ENCODE measurements at places on chromosomes 5 and 9.

- DNase-seq: no peak
These were observed 1639.6 kb upstream of the ACO1 start for GRCh38 chr9:30744871-30745270.

DNA sequence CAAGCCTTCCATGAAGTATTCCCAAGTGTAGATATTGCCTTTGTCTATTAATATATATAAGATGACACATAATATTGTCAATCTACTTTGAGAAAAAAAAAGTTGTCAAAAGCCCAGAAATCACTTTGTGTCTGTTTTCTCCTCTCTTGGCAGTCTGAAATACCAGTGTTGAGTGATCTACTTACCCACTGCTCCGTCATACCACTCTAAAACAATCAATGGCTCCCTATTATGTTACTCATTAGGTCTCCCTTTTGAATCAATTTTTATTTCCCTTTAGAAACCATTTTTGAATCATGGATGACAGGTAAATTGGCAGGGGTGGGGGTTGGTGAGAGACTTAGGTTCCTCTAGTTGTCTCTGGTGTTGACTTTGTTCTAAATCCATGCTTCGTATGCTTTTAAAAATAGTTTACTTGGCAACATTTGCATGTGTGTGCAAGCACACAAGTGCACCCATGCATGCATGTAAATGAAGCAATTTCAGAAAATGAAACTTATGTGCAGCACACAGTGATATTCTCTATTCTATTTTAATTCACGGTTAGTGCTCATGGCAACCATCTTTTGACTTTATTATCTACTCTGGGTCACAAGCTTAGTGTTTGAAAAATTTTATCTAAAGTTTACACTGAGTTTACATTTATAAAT is 378.9 kb downstream of the RAB3C start:
- DNase-seq: no peak

DNA sequence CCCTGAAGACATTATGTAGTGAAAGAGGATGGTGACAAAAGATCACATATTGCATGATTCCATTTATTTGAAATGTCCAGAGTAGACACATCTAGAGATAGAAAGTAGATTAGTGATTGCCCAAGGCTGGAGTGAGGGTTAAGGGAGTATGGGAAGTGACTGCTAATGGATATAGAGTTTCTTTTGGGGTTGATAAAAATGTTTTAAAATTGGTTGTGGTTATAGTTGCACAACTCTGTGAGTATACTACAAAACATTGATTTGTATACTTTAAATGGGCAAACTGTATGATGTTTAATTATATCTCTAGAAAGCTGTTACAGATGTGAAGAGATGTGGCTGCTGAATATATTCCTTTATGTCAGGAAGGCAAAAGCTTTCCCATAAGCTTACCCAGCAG is 202.8 kb downstream of the CCDC171 start:
- no peak for DNase-seq

- no peak for DNase-seq
These were observed 1075.1 kb downstream of the NR2F1-AS1 start for GRCh38 chr5:92505925-92506324.

GRCh38 chr5:132849347-132849746 is 16.9 kb downstream of the GDF9 start:
- no peak for DNase-seq

GRCh38 chr5:41193456-41194205 is 19.7 kb downstream of the C6 start:
- DNase-seq: no peak

- DNase-seq: no peak
These were observed 214.4 kb upstream of the CCNG1 start for GRCh38 chr5:163222982-163223381.

- DNase-seq: no peak
These were observed 683 bp downstream of the CLPTM1L start for GRCh38 chr5:1343931-1344901.

DNA sequence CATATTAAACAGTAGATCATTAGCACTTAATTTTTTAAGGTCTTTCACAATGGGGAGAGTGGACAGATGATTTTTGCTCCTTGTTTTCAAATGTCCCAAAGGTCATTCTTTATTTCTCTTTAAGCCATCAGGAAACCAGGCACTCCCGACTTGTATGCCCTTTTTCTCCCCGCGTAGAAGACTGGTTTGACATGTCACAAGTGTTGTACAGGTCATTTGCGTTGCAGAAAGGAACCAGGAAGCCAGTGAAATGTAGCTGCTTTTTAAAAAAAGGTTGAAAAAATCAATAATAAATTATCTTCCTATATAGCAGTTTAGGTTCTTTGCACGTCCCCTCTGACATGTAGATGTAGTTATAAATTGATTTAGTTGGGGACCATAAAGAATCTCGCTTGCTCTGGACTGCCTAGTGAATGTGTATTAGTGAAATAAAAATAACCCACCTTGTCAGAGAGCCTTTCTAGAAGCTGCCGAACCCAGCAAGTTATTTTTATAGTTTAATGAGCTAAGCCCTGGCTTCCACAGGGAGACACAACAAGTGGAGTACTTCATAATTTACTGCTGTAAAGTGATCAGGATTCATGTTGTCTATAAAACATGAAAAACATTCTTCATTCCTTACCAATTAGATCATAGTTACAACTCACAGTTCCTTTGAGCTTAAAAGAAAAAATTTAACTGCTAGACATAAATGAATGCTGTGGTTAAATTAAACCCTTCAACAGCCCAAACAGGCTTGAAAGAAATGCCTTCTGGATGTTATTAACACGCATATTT is 404.6 kb downstream of the CSNK1G3 start:
- no peak for DNase-seq

DNA sequence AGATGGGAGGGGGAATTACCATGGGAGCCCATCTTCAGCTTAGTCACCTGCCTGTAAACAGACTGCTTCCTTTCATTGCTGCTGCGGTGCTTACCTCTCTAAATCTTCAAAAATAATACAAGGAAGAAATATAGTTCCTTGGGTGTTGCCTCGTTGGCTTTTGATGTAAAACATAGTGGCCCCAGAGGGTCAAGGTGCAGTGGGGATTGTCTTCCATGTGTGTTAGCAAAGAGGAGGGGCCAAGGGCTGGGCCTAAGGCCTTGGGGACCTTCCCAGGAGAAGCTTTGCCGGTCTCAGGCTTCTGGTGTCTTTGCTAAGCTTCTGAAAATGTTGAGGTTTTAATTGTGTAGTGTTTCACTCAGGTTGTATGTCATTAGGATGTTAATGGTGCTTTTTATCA is 90.0 kb downstream of the PDE8B start:
- DNase-seq: no peak

GRCh38 chr5:153883854-153884611 is 154.7 kb downstream of the FAM114A2 start:
- no peak for DNase-seq

DNA sequence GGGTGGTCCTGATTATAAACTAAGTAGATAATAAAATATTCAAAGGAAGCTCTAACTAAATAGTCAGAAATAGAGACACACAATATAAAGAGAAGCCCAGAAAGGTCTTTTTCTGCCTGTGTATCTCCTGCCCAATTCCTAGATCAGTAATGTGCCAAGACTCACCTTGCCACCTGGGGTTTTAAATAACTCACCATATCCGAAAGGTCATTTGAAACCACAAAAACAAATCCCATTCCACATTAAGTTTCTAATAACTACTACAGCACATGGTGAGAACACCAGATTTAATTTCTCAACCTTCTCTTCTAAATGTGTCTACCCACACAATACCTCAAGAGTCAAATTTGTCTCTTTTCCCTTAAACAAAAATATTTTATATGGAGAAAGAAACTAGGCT is 75.2 kb downstream of the ZNF608 start:
- no peak for DNase-seq
